ENCODE measurements at places on chromosomes 12 and 14. TPM values are rescaled to one million over a fixed set of nuclear protein-coding genes. Genes with fewer than 3 reads are reported as not detected.

The P2RX2 gene
- total RNA-seq = 0.30 TPM

The LYZ gene
- total RNA-seq = 156 TPM

The CLEC4D gene
- total RNA-seq = 2.6 TPM

The PLEKHD1 gene
- 0.66 TPM for total RNA-seq

The GYS2 gene
- total RNA-seq = not detected

The DDN gene
- total RNA-seq = 0.44 TPM

The ACVR1B gene
- 16.1 TPM for total RNA-seq

The SSPN gene
- 23.2 TPM for total RNA-seq

The FAM181A gene
- total RNA-seq = 3.5 TPM

The ACSS3 gene
- total RNA-seq = 32.1 TPM

The SLCO1B3 gene
- total RNA-seq = not detected

The TSPAN19 gene
- total RNA-seq = 1.1 TPM

The ZC3H14 gene
- total RNA-seq = 86.8 TPM

The DEGS2 gene
- total RNA-seq = 3.0 TPM
